ENCODE measurements at places on chromosomes 2 and 18. TPM values are rescaled to one million over a fixed set of nuclear protein-coding genes. Genes with fewer than 3 reads are reported as not detected.

FHOD3 gene
- total RNA-seq: 13.0 TPM

SERPINB3 gene
- total RNA-seq: not detected

ANKRD44 gene
- 56.3 TPM for total RNA-seq

CDK15 gene
- 5.3 TPM for total RNA-seq

PNO1 gene
- 10.5 TPM for total RNA-seq

RBM44 gene
- 0.72 TPM for total RNA-seq

MERTK gene
- total RNA-seq: 0.72 TPM

EGR4 gene
- total RNA-seq: not detected

UCN gene
- total RNA-seq: 0.36 TPM

FSHR gene
- 0.29 TPM for total RNA-seq

SERPINB12 gene
- not detected for total RNA-seq

Data from osteoblast (primary cell).